Activated naive CD8-positive, alpha-beta T cell treated with anti-CD3 and anti-CD28 coated beads for 36 hours (primary cell): ENCODE measurements at places on chromosomes 6 and 20. TPM values are rescaled to one million over a fixed set of nuclear protein-coding genes. Genes with fewer than 3 reads are reported as not detected.

DNA sequence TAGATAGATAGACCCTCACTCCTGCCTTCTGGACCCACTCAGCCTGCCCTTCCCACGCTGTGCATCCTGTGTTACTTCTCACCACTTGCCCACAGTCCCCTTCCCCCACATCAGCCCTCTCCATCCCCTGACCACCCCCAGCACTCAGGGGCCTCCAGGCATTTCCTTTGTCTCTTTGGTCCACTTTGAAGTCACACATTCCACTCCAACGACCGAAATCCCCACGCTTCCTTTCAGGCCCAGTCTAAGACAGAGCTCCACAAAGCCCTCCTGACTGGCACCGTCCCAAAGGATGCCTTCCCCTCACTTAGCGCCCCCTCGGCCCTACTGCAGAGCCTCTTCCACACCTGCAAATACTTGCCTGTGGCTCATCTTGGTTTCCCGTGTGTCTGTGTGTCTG, 83.8 kb downstream of the FOXF2 start:
- peaks cover 6% of the 10 kb centered on the region for H3K4me1 ChIP-seq
- DNase-seq: no peak
- no peaks in the 10 kb centered on the region for H3K36me3 ChIP-seq
- no peak overlapping the region for H3K4me3 ChIP-seq
- H3K27ac ChIP-seq: no peak overlapping the region

- DNase-seq: no peak
- no peak overlapping the region for H3K27ac ChIP-seq
- no peaks in the 10 kb centered on the region for H3K27me3 ChIP-seq
- no peak overlapping the region for H3K4me3 ChIP-seq
- no peaks in the 10 kb centered on the region for H3K4me1 ChIP-seq
Measured at GRCh38 chr6:83044091-83044768, 21.4 kb downstream of the UBE3D start.

Gene RBBP8NL
- total RNA-seq: not detected

Gene HTR1B
- not detected for total RNA-seq

Gene ARHGAP40
- not detected for total RNA-seq
